ENCODE measurements at places on chromosomes 16 and 17.

DNA sequence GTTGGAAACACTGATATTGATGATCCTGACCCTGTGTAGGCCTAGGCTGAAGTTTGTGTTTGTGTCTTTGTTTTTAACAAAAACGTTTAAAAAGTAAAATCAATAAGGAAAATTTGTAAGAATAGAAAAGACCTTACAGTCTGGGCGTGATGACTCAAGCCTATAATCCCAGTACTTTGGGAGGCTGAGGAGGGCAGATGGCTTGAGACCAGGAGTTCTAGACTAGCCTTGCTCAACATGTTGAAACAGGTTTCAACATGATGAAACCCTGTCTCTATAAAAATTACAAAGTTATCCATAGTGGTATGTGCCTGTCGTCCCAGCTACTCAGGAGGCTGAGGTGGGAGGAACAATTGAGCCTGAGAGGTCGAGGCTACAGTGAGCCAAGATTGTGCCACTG lies 18.3 kb upstream of the TOM1L1 start:
- no peak for DNase-seq

- no peak for DNase-seq
These were observed 69.0 kb downstream of the PLXDC1 start for GRCh38 chr17:39082482-39082881.

DNA sequence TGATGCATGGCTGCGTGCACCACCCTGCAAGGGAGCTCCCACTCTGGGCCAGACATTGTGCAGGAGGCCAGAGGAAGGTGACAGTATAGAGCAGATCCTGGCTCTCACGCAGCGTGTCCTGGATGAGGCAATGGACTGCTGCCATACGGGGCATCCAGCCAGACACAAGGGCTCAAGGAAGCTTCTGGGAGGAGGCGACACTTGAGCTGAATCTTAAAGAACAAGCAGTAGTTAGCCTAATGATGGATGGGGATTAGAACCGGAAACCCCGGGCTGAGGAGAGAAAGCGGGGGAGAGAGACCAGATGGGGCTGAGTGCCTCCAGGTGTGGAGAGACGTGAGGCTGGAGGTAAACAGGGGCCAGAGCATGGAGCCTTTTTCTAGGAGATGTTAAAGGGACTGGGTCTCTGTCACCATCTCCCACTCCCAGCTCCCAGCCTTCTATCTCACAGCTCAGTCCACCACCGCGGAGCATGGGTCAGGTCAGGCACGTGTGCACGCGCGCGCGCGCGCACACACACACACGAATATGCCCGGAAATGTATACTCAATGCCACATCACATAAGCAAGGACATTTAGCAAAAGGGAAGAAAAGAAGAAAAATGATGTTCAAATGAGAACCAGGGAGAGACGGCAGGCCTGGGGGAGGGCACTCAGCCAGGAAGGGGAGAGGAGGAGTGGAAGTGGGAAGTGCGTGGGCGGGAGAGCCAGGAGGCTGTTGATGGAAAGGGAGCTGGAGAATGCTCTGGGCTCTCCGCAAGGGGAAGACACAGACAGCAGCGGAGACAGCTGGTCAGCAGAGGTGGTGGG lies 46.3 kb downstream of the CCDC42 start:
- DNase-seq = peak; percentile 28

DNA sequence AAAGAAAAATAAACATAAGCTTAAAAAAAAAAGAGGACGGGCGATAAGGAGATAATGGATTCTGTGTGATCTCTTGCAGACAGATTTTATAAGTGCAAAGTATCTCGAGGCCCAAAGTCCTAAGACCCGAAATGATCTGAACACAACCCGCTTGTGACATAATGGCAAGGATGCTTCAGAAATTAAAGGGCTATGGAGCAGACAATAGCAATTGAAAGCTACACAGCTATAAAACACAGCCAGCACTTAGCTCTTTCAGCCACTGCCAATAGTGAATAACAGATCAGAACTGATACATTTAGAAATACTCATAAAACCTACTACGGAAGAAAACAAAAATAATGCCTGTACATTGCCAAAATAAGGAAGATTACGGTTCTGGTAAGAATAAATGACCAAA lies 117.5 kb downstream of the ZFHX3 start:
- DNase-seq = no peak

GRCh38 chr16:80318107-80318506 lies 222.7 kb upstream of the DYNLRB2 start:
- no peak for DNase-seq

GRCh38 chr16:67036323-67036741 lies 7.4 kb downstream of the CBFB start:
- no peak for DNase-seq

DNA sequence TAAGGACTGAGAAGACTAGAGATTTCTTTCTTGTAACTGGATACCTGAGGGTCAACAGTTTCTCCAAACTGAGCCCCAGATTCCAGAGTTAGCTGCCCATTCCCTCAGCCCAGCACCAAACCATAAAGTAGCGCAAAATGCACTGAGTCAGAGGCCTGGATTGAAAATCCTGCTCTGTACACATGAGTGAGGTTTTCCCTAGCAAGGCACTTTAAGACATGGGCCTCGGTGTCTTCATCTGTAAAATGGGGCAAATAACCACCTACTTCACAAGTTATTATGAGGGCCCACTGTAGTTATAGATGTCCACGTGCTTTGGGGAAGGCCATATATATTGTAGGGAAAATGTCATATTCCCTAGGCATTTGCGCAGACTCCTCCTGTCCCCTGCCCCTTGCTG lies 10.3 kb upstream of the DLX4 start:
- DNase-seq = no peak

DNA sequence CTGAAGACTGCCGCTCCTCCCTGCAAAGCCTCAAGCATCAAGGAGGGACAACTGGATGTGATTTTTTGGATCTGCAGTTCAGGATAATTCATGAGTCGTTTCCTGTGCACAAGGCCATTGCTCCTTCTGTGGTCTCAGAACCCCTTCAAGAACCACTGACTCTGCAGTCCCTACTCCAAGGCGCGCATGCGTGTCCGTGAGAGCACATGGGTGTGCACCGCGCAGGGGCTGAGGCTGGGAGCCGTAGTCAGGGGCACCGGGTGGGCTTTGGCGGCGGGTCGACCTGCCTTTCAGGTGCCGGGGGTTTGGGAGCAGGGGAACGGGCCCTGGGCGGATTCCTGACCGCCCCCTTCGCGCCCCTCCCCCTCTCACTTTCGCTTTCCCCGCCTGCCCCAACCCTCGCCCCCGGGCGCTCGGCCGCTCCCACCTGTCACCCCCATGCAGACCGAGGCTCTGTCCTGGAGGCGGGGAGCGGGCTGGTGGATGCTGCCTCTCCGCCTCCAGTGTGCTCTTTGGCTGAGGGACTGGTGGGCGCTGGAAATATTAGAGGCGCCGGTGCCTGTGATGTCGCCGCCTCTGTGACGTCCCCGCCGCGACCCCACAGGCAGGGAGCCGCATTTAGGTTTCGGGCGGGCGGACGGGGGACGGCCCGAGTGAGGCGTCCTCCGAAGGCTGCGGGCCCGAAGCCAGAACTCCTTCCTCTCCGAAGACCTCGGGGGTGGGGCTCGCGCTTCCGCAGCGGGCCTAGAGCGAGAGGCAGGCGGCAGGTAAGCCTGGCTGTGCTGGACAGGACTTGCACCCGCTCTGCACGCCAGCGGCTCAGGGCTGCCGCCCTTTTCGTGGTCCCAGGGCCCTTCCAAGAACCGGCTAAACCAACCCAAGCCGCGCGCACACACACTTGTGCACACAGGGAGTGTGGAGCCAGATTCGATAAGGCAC lies at the start of gene SPATA32:
Gene SPATA32, minus strand, starts transcription at position 518 of the 939 bp plus-strand sequence. Its CDS starts 78 bp downstream, at position 440.
- DNase-seq = no peak

DNA sequence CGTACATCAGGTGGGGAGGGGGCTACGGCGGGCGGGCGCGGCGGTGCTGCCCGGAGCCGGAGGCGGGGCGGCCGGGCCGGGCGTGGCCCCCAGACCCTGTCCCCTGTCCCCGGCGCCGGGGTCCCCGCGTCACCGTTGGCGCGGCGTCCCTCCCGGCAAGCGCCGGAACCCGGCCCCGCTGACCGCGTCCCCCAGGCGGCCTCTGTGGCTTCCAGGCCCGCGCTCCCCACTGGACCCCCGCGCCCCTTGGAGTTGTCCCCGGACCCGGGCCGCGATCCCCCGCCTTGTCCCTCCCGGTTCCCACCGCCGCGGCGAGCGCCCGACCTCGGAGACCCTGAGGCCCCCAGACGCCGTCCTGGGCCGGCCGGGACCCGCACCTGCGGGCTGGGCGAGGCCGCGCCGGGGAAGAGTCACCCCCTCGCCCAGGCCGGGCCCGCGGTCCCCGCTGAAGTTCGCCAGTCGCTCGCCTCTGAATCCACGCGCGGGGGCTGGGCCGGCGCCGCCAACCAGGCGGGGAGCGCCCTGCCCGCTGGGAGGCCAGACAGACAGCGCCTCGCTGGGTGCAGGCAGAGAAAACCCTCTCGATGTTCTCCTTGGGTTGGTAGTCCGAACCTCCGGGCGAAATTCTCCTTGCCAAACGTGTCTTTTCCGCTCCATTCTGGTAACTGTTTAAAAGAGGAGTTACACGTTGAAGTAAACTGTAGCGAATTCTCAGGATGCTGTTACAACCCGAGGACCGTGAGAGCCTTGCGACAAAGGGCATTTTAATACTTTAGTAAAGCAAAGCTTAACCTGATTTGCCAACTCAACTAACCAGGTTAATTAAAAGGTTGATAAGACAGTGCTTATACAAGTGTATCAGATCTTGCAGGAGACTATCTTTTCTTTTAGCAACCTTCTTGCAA lies 761 bp downstream of the GAN start:
- DNase-seq = peak; percentile 60

DNA sequence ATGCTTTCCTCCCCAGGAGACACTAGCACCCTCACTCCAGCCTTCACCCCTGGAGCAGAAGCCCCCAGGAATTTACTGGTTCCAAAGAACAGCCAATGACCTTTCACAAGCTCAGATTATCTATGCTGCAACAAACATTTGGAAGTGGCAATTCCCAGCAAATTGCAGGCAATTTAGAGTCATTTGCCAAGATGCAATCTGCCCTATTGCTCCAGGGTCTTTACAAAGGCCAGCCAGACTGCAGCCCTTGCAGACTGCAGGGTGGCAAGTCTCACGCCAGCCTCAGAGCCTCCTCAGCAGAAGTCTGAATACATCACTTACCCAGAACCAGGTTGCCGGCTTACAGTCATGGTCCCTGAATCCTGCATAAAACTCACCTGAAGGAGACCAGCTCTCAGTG lies 21.8 kb downstream of the AXIN1 start:
- no peak for DNase-seq
